ENCODE measurements at places on chromosomes 7 and 10.
A peak's percentile ranks its signal among the peaks of the same experiment; 100 is the strongest.

- peak; percentile 19 for DNase-seq
Observed at GRCh38 chr10:60446851-60447250, 57.2 kb upstream of the ANK3 start.

DNA sequence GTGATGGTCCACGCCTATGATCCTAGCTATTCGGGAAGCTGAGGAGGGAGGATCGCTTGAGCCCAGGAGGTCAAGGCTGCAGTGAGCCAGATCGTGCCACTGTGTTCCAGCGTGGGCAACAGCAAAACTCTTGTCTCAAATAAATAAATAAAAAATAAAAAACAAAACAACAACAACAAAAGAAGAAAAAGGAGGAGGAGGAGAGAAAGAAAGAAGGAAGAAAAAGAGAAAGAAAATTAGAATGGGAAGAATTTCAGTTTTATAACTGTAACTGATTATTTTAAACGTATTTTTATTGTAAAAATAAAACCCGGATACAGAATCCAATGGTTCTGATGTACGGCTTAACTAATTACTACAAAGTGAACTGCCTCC is 37.2 kb upstream of the PSAP start:
- no peak for DNase-seq

GRCh38 chr10:92997620-92998019 is 63.0 kb upstream of the CYP26C1 start:
- DNase-seq = no peak

DNA sequence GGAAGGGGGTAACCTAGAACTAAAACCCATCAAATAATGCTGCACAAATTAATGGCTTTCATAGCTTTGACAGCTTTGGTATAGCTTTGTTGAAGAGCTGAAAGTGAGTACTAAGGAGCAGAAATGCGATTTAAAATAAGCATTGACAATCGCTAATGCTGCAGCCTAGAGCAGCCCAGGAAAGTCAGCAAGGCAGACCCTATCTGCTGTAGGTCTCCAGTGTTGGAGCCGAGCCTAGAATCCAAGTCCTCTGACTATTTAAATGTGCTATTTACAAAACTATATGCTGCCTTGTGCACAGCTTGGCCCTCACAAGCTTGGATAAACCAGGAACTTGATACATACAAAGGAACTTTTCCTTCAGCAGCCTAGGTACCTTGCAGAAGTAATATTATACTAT is 64.9 kb upstream of the ASAH2 start:
- no peak for DNase-seq

- DNase-seq = peak; percentile 89
Observed at GRCh38 chr10:103696411-103697145, 158.8 kb downstream of the SH3PXD2A start.

DNA sequence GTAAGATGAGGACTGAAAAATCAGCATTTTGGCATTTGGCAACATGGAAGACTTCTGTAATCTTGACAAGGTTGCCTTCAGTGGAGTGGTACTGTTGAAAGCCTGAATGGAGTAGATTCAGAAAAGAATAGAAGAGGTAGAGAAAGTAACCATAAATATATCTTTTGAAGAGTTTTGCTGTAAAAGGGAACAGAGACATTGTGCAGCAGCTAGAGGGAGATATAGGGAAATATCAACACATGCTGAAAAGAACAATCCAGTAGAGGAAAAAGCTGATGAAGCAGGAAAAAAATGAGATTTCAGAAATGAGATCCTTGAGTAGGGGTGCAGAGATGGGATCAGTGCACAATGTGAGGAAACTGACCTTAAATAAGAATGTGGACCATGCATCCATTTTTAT is 60.0 kb downstream of the RAPGEF5 start:
- DNase-seq = no peak

DNA sequence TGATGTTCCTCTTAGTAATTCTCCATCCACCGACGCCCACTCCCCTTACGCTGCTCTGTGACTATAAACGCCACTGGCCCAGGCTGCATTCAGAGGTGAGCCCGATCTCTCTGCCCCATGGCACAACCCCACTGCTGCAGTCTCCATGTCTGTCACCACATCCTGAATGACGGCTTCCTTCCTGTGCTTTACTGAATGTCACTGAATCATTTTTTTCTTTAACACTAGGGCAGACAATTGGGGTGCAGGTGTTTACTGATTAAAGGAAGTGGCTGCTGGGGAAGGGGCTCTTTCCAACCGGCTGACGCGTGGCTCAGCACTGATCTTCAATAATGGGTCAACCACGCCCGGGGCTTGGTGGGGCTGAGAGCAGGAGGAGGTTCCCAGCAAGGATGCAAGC is 208.3 kb downstream of the USP6NL start:
- peak; percentile 23 for DNase-seq

Data from NB4 (cell line).